ENCODE measurements at places on chromosomes 16 and 17.

DNA sequence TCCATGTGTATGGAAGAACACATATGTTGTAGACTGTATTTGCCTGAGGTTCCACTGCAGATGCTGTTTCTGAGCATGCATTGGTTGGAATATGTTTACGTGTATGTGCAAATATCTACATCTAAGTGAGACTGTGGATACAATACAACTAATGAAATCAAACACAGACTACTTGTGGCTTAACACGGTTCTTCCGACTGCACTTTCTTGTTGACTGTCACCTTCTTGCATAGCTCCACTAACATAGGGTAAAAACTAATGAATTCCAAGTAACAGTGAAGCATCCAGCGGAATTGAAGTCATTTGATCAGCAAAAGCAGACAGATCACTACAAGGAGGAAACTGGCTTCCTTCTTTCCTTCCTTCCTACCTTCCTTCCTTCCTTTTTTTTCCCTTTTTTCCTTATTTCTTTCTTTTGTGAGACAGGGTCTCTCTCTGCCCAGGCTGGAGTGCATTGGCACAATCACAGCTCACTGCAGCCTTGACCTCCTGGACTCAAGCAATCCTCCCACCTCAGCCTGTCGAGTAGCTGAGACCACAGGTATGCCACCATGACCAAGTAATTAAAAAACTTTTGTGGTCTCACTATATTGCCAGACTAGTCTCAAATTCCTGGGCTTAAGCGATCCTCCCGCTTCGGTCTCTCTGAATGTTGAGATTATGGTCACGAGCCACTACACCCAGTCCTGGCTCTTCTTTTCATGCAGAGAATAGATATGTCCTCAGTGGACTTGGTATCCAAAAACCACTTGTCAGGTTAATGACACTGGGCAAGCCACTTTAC, 22.0 kb upstream of the CCL1 start:
- peak; percentile 33 for DNase-seq

DNA sequence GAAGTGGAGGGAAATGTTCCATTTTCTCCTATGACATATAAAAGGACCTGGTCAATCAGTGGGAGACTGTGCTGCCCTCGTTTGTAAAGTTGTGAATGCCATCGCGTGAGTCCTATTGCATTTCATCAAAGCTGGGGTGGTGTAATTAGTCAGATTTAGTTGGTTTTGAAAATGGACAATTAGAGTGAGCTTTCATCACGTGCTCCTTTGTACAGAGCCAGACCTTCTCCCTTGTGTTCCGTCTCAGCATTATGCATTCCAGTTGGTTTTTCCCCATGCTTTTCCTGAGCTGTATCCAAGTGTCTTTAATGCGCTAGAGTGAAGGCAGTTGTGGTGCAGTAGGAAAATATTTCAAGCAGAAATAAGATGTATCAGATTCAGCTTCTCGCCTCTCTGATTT, 10.4 kb downstream of the SEC14L1 start:
- no peak for DNase-seq

DNA sequence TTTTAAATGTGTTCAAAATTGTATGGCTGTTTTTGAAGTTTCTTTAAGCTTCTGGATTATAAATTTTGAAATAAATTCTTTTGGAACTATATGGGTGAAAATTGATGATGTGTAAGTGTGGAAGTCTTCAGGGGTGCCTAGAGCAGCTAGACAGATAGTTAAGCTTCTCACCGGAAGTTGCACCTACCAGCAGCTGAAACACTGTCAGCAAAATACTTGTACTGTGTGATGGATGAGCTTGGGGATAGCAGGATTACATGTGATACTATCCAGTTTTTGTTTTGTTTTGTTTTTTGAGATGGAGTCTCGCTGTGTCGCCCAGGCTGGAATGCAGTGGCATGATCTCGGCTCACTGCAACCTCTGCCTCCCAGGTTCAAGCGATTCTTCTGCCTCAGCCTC, 19.7 kb downstream of the RBL2 start:
- DNase-seq = no peak

DNA sequence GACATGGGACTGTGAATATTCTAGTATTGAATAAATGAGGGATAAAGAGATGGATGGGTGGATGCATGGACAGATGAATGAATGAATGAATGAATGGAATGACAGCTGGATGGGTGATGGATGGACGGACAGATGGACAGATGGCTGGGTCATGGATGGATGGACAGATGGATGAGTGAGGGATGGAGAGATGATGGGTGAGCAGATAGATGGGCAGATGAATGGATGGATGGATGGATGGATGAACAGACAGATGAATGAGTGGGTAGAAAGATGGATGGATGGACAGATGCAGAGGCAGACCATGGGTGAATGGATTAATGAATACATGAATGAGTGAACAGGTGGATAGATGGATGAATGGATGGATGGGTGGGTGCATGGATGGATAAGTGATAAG, 96.7 kb downstream of the MYH11 start:
- DNase-seq = no peak

- DNase-seq = peak; percentile 73
Measured at GRCh38 chr17:36683387-36683786, 82.0 kb downstream of the MRM1 start.

GRCh38 chr16:51048544-51048943, 102.5 kb downstream of the SALL1 start:
- peak; percentile 58 for DNase-seq

GRCh38 chr17:27244011-27244410, 49.9 kb upstream of the WSB1 start:
- no peak for DNase-seq

GRCh38 chr17:13598353-13599167, 3.2 kb downstream of the HS3ST3A1 start:
- no peak for DNase-seq

Measured in endodermal cell (in vitro differentiated cells).